SHP77 (cell line): ENCODE measurements at places on chromosomes 1 and 21.

- no peak for DNase-seq
Observed at GRCh38 chr1:42210421-42211133, 46.0 kb upstream of the GUCA2A start.

DNA sequence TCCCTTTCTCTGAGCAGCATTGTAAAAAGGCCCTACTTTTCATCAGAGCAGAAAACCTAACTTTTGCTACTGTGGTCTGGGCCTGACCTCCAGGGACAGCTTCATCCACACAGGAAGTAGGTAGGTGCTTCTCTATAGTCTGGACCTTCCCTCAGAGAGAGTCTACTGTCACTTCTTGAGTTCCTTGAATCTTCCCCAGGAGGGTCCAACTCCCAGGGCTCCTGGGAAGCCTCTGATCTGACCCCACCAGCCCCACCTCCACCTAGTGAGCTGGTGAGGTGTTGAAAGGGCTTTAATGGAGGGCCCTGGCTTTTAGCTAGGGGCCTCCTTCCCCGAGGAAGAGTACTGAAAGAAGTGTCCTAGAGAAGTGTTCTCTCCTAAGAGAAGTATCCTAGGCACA, 2.7 kb upstream of the VANGL2 start:
- DNase-seq = no peak

DNA sequence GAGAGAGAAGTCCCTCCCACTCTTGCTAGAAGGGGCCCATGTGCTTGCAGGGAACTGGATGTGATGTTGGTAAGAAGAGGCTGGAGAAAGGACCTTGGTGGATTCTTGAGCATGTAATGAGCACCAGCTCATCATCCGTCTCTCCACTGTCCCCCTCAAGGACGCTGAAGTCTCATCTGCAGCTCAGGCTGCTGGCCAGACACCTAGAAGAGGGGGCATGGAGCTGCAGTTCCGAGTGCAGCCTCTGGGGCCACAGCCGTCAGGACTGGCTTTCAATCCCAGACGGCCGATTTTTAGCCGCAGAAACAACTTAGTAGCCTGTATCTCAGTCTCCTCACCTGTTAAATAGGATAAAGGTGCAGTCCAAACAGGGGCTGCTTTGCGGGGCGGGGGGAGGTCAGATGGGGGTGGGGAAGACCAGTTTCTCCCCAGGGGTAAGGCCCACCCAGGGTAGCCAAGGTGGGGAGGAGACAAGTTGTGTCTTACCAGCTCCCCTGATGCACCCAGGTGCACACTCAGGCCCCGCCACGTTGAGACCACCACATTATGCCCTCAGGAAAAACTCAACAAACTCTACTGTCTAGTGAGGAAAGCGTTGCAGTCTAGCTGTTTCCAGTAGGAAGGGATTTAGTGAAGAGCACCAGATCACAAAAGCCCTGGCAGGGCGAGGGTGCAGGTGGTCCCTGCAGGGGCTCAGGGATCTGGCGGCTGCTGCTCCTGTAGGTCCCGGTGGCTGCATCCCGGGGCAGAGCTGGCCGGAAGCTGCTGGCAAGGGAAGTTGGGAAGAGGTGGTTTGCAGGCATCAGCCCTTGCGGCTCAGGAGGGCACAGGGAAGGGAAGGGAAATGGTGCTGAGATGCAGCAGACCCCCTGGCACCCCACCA, 29.5 kb downstream of the LDLRAP1 start:
- DNase-seq = peak; percentile 72

DNA sequence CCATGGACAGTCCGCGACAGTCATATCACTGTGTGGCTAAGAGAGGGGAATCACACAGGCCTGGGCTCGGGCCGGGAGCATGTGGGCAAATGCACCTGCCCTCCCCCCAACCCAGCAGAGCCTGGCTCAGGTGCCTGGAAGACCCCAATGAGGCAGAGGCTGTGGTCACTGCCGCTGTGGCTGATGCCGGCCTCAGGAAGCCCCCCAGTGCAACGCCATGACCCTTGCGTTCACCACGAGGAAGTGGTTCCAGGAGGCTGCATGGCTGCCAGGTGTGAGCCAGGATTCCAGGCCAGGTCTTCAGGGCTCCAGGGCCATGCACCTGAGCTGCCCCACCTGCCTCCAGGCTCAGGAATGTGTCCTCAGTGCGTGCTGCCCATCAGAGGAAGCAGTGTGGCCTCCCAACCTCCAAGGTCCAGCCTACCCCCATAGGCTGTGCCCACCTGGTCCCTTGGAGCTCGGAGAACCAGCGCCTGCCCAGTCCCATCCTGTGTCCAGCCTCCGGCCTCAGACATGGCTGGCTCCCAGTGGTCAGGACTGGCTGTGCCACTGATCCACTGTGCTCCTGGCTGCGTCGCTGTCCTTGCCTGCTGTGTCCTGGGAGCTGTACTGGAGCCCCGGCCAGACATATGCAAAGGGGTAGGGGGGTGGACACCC, 8.0 kb downstream of the ARHGEF16 start:
- DNase-seq = no peak

GRCh38 chr1:152001631-152002584, 8.2 kb upstream of the S100A10 start:
- peak; percentile 85 for DNase-seq

GRCh38 chr1:209642816-209643215, 9.4 kb downstream of the LAMB3 start:
- no peak for DNase-seq

DNA sequence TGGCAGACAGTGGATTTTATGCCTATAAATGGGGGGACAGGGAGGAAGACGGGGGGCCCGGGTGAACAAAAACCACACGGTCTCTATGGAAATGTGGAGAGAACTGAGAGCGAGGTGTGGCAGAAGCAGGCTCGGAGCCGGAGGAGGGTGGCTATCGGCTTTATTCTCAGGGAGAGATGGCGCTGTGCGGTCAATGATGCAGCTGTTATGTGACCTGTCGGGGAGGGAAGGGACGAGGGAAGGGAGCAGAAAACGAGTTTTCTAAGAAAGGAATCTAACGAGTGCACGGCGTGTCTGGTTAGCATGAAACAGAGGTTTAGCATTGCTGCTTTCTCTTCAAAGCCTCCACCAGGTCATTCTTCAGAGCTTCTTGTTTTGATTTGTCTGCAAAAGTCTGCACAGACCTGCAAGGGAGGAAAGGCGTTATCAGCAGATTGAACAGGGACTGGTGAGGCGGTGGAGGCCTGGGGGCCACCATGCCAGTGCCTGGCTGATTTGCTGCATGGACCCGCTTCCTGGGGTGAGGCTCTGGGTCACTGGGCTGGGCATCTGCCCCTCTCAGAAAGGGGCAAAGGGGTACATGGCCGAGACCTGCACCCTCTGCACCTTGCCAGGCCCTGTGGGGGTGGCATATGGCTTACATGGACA, 27.2 kb downstream of the SLC66A1 start:
- no peak for DNase-seq

DNA sequence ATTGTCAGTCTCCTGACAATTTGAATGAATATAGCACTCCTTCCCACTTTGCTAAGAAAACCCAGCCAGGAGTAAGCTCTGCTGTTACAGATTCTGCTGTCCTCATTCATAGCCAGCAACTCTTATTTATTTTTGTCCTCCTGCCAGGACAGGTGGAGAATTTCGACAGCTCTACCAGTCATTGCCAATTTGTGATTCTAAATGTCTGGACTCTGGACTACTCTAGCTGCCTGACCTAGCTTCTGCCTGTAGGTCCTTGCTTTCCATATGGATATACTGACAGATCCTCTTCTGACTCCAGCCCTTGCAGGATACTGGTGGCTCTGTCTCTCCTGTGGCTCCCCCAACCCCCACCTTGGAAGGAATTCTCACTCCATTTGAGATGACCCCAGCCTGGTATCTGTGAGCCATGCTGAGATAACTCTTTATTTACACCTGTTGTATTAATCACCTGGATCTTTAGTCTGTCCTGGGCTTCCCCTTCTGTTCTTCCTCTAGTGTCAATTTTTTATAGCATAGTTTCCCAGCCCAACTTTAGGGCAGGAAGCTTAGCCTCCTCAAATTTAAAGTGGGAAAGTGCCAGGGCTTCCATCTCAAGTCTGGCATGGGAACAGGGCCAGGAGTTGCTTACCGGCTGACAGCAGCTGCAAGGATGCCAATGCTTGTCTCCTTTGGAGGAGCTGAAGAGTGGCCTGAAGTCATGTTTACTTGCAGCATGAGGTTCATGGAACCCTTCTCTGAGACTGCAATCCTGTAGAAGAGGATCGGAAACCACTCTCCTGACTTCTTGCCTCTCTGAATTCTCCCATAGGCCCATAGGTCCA, 6.7 kb downstream of the PM20D1 start:
- no peak for DNase-seq

- DNase-seq = peak; percentile 19
Observed at GRCh38 chr1:24830680-24831272, 85.5 kb downstream of the CLIC4 start.
